NCI-H146 (cell line): ENCODE measurements at places on chromosomes 5 and 9.

DNA sequence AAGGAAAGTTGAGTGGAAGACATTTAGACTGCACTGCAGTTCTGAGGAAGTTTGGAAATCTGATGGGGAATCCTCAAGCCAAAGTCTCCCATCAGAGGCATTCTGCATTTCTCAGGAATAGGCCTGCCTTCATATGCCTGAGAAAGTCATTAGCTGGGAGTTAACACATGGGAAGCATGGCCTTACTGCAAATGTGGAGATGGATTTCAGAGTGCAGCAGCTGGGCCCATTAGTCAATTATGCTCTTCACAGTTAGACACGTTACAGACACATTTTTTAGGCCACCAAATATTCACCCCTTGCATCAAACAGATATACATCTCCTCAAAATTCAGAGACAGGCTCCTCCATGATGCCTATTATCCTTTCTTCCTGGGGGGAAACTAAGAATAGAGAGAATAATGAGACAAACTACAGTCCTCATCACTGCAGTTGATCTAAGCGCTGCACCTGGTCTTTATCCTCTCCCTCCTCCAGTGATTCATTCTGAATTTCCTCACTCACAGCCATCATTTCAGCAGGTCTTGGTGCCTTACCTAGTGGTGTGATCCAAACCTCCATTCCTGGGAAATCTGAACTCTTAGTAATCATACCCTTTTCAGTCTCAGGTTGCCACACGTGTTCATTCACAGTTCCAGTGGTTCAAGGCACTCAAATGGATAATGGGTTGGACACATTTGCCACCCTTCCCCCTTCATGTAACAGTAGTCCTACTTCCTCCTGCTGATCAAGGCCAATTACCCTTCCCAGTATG, 47.9 kb upstream of the PPP2CA start:
- peak; percentile 24 for DNase-seq

GRCh38 chr5:35096216-35096615, 48.5 kb upstream of the AGXT2 start:
- no peak for DNase-seq

GRCh38 chr9:28563291-28563934, 990.1 kb upstream of the C9orf72 start:
- no peak for DNase-seq

GRCh38 chr5:141050622-141051520, at the start of gene PCDHB1:
PCDHB1 (plus strand) TSS chr5:141051374; CDS start chr5:141051471, 97 bp downstream.
- peak; percentile 23 for DNase-seq

DNA sequence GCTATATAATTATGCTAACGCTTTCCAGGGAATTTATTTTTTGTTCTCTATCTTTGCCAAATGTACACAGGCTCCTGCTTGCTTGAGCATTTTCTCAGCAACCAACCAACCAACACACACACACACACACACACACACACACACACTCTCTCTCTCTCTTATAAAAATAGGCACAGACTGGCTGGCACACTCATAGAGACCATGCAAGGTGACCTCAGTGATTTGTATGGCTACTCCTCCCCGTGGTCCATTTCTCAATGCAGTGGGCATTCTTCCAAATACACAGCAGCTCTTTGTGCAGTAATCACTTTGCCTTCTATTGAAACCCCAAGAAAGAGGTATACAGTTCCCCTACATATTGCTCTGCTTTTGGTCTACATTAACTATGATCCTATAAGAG, 416.0 kb downstream of the MAN2A1 start:
- no peak for DNase-seq

DNA sequence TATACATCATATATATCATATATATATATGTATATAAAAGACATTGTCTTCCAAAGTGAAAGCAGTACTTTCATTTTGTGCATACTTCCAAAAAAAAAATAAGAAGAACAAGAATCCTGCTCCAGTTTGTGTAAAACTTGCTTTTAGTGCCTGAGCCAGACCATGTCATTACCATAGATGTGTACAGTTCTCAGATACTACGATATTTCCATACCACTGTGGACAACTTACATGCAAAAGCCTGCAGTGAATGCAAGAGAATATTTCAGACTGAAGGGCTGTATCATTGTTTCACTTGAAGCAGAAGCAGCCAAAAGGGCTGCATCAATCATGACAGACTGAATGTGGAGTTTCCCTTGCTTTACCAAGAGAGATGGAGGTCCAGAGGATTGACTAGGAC, 72.6 kb upstream of the CYLC2 start:
- DNase-seq = no peak

DNA sequence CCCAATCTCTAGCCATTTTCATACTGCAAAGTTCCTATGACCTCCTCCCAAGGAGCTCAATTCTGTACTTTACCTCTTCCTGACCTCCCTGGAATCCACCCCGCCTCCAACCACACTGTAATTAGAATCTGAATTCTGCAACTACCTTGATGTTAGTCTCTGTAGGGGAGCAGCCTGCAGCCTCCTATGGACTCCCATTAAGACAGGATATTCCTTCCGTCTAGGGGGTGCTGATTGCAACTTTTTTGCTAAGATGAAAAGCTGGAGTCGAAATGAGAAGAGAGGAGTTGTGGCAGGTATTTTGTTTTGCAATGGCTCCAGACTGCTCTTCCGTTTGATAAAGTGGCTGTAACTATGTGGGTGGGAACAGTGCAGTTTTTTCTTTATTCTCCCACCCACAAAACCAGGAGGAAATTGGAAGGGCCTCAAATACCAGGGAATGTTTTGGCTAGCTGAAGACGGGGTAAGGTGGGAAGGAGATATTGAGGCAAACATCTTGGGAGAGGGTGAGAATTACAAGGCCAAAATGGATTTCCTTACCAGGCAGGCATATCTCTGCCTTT, 23.8 kb downstream of the ANXA2R start:
- no peak for DNase-seq

GRCh38 chr9:68964102-68964541, 49.8 kb downstream of the PRKACG start:
- no peak for DNase-seq

- DNase-seq = no peak
Measured at GRCh38 chr5:56722317-56722716, 93.0 kb upstream of the MAP3K1 start.

DNA sequence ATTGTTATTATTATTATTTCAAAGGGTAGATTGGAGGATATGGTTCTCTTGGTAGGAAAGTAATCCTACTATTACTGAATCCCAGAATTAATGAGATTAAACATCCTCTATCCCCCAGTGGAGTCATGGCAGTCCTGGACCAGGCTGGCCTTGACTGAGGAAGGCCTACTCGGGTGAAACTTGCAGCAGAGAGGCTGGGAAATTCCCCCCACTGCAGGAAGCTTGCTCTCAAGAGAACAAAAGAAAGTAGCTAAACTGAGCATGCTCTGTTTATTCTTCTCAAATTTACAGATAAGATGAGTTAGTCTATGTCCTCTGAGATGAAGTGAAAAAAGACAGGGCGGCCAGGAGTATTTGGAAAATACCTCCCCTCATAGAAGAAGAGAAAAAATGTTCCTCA, 233.9 kb upstream of the RPS23 start:
- DNase-seq = no peak

- DNase-seq = no peak
Measured at GRCh38 chr9:20713172-20713571, 29.1 kb downstream of the FOCAD start.

- DNase-seq = no peak
Measured at GRCh38 chr9:73451003-73451402, 299.3 kb downstream of the ANXA1 start.

DNA sequence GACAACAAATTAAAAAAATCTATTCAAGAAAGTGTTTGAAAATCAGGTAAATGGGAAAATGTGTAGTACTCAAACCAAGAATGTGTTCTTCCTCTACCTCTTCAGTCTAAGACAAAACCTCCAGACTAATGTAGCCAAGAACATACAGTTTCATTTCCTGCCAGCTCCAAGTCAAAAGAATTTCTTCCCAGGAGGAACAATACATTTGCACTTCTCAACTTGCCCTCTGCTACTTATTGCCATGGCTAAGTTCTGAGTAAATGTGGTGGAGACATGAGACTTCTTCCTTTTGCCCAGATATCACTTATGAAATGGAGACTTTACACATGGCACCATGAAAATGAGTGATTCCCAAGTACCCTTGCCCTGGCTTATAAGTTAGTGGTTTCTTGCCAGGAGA, 2112.2 kb upstream of the C9orf72 start:
- no peak for DNase-seq

- no peak for DNase-seq
Measured at GRCh38 chr5:2684606-2685005, 66.9 kb downstream of the IRX2 start.

GRCh38 chr9:134943836-134944235, 26.1 kb upstream of the FCN1 start:
- DNase-seq = no peak

DNA sequence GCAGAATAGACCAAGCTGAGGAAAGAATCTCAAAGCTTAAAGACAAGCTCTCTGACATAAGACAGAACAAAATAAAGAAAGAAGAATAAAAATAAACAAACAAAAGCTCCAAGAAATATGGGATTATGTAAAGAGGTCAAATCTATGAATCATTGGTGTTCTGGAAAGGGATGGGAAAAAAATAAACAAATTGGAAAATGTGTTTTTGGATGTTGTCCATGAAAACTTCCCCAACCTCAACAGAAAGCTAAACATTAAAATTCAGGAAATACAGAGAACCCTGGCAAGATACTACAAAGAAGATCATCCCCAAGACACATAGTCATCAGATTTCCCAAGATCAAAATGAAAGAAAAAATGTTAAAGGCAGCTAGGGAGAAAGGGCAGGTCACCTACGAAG, 662.0 kb upstream of the CDH18 start:
- no peak for DNase-seq

DNA sequence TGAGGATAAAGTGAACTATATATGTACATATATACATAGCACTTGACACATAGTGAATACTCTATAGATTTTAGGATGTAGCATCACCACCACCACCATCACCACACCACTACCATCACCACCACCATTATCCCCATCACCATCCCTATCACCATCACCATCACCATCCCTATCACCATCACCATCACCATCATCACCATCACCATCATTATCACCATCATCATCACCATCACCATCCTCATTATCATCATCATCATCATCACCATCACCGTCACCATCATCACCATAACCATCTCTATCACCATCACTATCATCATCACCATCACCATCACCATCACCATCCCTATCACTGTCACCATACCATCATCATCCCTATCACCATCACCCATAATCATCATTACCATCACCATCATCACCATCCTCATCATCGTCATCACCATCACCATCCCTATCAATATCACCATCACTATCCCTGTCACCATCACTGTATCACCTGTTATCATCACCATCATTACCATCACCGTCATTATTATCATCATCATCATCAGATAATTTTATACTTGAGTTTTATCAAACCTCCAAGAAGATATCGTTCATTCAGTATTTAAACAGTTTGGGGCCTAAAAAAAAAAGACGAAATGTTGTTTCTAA, 109.4 kb downstream of the CFAP90 start:
- no peak for DNase-seq

GRCh38 chr5:118228489-118228888, 759.9 kb downstream of the DTWD2 start:
- DNase-seq = no peak

- no peak for DNase-seq
Measured at GRCh38 chr5:176614805-176615478, 5.0 kb upstream of the GPRIN1 start.

DNA sequence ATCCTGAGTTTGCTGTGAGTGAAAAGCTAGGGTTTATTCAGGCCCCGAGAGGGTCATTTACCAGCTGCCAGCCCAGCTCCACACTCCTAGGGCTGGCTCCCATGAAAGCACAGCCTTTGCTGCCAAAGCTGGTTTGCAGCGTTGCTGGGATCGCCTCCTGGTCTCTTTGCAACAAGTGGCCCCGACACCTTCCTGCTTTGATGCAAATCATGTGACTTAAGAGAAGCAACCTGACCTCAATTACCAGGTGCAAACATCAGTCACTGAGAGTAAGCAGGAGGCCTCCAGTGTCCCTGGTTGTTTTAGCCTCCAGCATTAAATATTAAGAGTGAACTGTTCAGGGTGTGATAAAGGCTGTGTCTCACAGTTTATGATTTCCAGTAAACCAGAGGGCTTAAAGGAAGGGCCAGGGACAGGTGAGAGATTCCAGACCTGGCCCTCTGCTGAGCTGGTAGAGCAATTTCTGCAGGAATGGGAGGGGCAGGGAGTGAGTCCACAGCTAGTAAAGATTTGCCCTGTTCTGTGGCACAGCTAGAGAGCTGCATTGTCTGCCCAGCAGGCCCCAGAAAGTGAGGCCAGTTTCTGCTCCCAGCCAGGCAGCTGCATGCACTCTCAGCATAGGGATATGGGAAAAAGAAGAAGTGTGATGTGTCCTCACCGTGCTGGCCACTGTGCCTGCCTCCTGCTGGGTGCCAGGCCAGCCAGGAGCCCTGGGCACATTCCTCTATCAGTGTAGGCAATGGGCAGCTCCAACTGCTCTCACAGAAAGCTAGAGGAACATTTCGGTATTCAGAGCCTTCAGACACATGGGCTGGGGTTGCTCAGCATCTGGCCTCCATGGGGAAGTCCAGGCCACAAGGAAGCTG, 58.0 kb downstream of the SLC22A5 start:
- peak; percentile 62 for DNase-seq

DNA sequence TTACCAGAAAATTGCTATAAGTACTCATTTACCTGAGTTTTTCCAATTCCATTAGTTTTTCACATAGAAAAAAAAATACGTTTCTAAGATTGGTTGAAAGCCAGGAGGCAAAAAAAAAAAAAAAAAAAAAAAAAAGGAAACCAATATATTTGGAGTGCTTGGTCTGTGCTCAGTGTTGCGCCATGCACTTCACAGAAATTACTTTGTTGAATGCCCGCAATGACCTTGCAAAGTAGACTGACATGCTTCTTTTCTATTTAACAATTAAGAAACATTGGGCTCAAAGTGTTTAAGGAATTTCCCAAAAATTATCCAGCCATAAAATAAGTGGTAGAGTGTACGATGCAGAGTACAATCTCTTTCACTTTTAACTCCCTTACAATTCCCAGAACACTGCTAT, 65.2 kb upstream of the PAPPA start:
- no peak for DNase-seq

- no peak for DNase-seq
Measured at GRCh38 chr5:17810734-17811133, 176.5 kb downstream of the TAF11L14 start.

- no peak for DNase-seq
Measured at GRCh38 chr5:95627971-95628810, 8.3 kb downstream of the GPR150 start.

GRCh38 chr5:83306572-83307241, 164.8 kb upstream of the VCAN start:
- no peak for DNase-seq

GRCh38 chr5:90802474-90803317, 244.1 kb downstream of the ADGRV1 start:
- DNase-seq = peak; percentile 15
